ENCODE measurements at places on chromosomes 2 and 18.

DNA sequence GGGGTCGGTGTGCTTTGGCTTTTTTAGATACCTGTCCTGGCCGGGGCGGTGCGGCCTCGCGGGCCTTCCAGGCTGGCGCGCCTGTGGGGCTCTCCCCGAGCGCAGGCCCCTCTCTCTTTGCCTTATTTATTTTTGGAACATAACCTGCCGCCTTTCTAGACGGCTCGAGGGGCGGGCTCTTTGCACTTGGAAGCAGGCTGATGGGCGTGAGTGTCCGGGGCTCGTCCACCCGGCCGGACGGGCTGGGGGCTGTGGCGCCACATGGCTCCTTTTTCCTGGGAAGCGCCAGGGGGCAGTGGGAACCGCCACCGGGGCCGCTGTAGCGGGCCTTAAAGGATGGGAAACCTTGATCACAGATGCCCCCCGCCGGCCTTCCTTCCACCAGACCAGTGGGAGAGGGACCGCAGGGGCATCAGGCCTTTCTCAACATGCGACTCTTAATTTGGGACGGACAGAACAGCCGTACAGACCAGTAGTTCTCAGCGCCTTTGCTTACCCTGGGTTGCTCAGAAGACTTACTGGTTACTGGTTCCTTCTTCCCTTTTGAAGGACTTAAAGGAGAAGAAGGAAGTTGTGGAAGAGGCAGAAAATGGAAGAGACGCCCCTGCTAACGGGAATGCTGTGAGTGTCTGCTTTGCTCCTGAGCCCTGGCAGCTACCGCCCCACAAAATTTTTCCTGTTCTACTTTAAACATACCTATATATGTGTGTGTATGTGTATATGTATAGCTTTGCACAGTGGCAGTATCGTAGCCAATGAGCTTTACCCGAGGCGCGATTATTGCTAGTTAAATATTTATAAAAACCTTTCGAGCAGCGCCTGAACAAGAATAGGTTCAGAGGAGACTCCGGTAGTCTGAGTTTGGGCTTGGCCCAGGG is 2.7 kb downstream of the PTMA start:
- DNase-seq = peak; percentile 65

GRCh38 chr2:129273266-129274037 is 706.0 kb upstream of the RAB6C start:
- DNase-seq = no peak

DNA sequence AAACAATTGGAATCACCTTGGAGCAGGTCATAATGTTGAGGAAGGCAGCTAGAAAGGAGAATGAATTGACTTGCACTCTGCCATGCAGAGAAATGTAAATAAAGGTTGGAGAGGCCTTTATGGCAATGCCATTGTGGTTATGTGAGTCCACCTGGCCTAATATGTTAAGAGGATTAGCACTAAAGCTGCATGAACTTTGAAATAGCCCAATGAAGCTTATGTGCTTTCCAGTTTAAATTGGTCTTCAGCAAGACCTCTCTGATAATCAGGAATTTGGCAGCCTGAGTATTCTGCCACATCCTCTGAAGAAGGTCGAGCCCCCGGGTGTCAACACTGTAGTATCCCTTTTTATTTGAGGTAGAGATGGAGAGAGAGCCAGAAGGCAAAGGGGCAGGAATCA is 464.9 kb downstream of the CDH2 start:
- no peak for DNase-seq

DNA sequence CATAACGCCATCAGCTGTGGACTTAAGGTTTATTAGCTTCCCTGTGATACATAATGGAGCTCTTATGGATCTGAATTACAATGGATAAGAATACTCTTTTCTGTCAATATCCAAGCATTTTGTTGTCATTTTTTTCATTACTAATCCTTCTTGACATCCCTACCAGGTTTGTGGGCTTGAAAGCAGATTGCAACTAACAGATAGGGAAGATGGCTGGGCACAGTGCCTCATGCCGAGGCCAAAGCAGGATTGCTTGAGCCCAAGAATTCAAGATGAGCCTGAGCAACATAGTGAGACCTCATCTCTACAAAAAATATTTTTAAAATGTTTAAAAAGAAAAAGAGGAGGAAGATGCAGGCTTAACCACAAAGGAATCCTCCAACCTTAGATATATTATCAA is 42.4 kb downstream of the ASXL2 start:
- no peak for DNase-seq

DNA sequence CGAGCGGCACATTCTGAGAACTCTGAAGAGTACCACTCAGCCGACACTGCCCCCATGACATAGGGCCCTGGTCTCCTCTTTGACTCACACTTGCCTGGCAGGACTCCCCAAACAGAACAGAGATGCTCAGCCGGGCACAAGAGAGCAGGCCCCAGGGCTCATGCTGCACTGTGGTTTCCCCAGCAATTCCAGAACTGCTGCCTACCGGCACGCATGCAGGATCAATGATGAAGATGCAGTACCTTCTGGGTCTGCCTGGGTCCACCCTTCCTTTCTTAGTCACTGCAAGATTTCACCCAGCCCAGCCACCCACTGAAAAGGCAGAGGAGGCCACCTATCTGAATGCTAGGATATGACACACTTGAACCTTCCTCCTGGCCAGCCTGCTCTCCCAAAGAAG is 49.4 kb downstream of the BCL11A start:
- DNase-seq = no peak

- DNase-seq = no peak
Measured at GRCh38 chr2:61950571-61951315, 45.3 kb downstream of the COMMD1 start.

DNA sequence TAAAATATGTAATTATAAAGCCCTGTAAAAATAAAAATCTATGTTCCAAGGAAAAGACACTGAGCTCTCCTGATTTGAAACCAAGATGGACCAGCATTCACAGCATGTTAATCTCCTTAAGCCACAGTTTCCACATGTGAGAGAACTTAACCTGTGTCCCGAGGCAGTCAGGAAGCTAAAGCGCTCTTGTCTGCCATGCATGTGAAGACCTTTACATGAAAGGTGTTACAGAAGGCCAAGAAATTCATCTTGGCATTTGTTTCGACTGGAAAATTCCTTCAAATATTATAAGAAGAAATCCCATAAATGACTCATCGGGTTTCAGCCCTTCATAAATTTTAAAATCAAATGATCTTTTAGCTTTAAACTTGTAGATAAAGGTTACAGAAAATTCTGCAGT is 328.6 kb downstream of the CDH2 start:
- no peak for DNase-seq

- no peak for DNase-seq
Measured at GRCh38 chr2:53827398-53828175, 32.2 kb downstream of the GPR75 start.

DNA sequence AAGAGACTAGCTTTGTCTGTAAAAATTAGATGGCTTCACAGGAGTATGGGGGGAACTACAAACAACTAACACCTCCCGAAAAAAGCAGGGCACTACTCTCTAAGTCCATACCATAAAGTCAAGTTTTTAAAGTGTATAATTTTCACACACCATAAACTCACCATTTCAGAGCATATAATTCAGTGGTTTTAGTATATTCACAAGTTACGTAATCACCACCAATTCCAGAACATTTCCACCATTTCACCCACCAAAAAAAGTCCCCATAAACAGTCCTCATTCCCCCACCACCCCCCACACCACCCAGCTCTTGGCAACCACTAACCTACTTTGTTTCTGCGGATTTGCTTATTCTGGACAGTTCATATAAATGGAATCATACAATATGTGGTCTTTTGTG is 33.8 kb downstream of the CFAP36 start:
- no peak for DNase-seq

GRCh38 chr18:45241982-45242565 is 373.2 kb upstream of the SLC14A2 start:
- DNase-seq = no peak

DNA sequence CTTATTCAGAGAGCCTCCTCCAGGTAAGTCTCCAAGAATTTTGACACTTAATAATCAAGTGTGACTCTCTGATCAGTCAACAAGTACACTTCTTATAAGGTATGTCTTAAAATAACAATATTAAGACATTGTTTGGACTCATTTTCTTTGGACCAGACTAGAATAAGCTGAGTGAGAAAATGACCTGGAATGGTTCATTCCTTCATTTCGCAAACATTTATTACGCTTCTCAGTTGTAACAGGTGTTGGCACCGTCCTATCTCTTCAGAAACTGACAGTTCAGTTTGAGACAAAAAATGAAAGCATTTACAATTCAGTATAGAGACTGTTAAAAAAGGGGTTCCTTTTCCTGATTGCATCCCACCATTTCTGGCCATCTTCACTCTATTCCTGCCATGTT is 46.6 kb downstream of the TSPYL6 start:
- no peak for DNase-seq

DNA sequence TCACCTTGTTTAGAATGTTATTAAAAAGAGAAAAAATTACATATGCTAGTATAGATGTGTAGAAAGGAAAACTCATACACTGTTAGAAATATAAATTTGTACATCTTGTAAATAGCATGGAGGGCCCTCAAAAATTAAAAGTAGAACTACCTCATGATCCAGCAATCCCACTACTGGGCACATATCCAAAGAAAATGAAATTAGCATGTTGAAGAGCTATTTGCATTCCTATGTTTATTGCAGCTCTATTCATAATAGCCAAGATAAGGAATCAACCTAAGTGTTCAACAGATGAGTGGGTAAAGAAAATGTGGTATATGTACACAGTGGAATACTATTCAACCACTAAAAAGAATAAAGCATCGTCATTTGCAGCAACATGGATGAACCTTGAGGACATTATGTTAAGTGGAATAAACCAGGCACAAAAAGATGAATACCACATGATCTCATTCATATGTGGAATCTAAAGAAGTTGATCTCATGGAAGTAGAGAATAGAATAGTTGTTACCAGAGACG is 251.5 kb upstream of the THUMPD2 start:
- DNase-seq = no peak

DNA sequence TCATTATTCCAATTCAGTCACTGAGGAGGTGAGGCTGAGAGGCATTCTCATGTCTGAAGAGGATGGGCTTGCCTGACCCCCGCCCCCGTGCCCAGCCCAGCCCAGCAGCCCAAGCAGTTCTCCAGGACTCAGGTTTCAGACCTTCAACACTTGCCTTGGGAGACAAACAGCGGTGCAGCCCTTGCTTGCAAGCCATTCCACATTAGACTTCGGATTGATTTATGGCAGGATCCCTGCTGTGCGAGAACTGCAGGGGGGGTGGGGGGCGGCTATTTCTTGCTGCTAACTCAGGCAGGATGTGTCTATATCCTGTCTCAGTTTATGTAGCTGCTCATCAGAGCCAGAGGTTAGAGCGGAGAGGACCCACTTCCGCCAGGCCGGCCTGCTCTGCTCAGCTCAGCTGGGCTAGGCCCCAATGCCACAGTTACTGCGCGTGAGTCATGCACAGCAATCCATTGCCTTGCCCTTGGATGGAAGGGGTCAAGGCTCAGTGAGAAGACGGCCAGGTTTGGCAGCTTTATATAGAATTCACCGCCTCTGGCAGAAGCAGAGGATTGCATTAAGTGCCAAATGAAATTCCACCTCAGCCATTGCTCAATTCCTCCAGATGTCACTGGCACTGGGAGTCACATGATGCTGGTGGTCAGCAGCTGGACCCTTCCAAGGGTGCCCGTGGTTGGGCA is 1.8 kb downstream of the GYPC start:
- peak; percentile 55 for DNase-seq

DNA sequence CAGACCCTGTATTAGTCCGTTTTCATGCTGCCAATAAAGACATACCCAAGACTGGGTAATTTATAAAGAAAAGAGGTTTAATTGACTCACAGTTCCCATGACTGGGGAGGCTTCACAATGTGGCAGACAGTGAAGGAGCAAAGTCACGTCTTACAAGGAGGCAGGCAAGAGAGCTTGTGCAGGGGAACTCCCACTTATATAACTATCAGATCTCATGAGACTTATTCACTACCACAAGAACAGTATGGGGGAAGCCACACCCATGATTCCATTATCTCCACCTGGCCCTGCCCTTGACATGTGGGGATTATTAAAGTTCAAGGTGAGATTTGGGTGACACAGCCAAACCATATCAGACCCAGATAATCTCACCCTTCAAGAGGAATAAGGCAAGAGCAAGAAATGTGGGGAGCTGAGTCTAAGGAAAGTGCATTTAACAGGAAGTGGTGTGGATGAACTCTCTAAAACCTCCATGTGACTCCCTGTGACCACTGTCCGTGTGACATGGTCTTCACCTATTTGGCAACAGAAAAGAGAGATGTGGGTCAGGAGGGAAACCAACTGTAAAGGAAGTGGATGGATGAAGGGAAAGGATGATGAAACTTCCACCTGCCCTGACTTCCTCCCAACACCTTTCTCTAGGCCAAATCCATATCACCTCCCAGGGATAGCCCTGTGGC is 110.6 kb downstream of the ATL2 start:
- no peak for DNase-seq

- no peak for DNase-seq
Measured at GRCh38 chr2:168624028-168624427, 168.0 kb downstream of the CERS6 start.

GRCh38 chr2:189576396-189576795 is 4.2 kb downstream of the SLC40A1 start:
- DNase-seq = no peak

DNA sequence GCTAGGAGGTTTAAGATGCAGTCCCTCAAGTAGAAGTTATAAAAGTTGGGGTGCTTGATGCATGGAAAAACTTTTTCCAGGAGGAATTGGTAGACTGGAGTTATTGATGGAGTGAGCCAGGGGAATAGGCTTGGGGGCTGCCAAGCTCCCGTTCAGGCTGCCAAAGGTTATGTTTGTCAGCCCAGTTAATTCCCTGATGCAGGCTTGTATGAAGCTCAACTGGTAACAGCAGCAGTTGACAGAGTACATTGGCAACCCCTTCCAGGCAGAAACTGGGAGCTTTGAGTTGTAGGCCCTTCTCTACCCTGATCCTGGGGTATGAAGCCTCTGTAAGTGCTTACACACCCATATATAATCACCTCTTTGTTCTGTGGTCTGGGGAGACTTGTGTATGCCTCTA is 16.2 kb downstream of the CCDC150 start:
- DNase-seq = no peak

DNA sequence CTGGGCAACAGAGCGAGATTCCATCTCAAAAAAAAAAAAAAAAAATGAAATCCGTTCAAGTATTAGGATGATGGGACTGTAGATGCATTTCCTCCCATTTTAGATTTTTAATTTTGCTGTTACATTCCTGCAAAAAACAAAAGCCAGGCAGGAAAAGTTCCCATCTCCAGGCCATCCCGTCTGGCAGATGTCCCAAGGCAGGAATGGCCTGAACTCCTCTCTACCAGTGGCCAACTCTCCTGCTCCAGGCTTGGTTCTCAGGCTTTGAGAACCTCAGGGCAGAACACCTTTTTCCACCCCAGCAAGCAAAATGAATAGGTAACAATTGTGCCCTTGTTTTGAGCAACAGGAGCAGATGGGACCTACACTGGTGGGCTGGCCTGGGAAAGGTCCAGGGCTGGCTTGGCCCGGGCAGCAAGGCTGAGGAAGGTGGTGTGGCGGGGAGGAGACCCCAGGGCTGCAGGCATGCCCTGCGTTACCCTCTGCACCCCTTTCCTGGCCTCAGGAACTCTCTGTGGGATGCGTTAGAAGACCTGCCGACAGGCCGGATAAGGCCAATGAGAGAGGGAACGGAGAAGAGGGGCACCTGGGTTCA is 86.0 kb downstream of the FAM210A start:
- no peak for DNase-seq

- DNase-seq = no peak
Measured at GRCh38 chr18:13221869-13222855, 3.6 kb downstream of the LDLRAD4 start.

Measured in activated naive CD4-positive, alpha-beta T cell treated with anti-CD3 and anti-CD28 coated beads, Interleukin-2, amount 50 U/mL, for 72 hours (primary cell).